ENCODE measurements at places on chromosomes 1 and 21.
A peak's percentile ranks its signal among the peaks of the same experiment; 100 is the strongest.

- DNase-seq = no peak
Observed at GRCh38 chr21:44460441-44460755, 5.1 kb downstream of the LRRC3 start.

DNA sequence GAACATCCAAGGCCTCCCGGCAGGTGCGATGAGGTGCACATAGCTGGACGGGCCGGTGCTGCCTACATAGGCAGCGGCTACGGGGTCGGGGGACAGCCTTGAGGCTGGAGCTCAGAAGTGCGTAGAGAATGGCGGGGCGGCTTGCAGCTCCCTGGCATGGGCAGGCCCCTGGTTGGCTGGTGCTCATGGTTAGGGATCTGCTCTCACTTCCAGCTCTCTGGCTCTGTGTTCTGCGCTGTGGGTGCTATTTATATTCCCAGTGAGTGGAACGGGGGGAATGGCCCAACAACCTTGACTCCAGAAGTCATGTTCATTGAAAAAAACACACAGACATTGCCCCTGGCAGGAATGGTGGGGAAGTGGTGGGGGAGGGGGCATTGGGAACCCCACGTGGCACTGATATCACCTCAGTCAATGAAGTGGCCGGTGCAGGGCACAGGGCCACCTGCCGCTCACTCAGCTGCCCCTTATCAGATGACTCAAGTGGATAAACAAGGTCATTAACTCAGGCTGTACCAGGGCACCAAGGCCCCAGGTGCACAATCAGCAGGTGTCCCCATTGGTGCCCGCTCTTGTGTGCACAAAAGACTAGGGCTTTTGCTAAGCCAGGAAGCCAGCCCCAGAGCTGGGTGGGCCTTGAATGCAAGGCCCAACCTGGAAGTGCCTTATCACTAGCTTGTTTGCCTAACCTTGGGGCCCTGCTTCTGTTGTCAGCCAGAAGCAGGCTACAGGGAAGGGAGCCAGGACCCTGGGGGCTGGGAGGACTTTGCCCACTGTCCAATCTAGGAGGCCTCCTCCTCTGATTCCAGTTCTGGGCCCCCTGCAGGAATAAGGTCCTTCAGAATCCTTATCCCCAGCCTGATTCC is at the start of gene NR0B2:
Gene NR0B2 (minus strand): TSS at position 222 of the 866 bp plus-strand sequence. CDS start 35 bp downstream, at position 187.
- DNase-seq = peak; percentile 56

DNA sequence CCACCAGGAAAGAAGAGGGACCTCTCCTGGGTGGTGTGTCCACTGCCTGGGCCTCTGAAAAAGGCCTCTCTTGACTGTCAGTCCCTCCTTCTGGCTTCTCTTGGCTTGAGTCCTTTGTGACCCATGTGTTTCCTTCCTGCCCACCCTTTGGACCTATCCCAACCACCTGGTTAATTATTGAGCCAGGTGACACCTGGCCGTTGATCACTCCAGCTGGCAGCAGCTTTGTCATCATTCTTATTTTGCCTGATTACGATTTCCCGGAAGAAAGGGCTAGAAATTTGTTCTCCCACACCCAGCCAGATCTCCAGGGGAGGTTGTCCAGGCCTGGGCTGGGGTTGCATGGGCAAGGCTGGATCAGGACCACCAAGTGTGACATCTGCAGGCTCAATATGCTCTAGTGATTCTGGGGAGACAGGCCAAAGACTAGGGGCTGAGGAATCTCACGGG is 24.8 kb downstream of the CSF1 start:
- DNase-seq = no peak

DNA sequence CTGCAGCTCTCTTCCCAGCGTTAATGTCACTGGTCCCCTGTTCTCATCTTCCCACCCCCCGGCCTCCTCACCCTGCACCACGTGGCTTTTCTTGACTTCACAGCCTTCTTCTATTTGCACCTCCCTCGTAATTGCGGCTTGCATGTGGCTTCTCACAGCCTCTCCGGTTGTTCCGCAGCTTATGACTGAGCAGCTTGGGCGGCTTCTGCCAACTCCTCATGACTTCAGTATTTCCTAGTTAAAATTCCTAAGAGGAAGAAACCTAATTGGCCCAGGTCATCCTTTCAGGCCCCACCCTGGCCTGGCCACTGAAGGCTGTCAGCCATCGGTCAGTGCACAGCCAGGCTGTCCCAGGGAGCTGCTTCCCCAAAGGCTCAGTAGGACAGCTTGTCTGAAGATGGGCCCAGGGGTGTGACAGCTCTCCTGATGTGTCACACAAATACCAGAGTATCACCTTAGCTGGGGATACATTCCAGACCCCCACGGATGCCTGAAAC is 8.6 kb upstream of the RERE start:
- DNase-seq = no peak

DNA sequence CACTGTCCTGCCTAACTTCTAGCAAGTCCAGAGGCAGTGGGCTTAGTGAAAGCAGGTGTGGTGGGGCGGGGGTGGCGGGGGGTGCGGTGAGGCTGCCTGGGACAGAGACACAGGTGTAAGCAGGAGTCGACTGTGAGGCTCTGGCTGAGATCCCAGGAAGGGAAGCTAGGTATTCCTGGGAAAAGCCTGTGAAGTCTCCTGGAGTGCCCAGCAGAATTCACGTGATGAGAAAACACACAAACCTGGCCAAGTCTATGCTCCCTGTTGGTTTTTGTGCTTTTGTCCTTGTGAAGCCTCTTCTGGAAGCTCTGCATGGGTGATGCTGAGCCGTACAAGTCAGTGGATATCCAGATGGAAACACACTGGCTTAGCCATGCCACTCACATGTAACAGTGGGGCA is 5.3 kb downstream of the GALNT2 start:
- DNase-seq = no peak

All from heart right ventricle (tissue), 16 donors.